Renal pelvis (tissue), 12 donors: ENCODE measurements at places on chromosomes 5 and 9. TPM values are rescaled to one million over a fixed set of nuclear protein-coding genes. Genes with fewer than 3 reads are reported as not detected.

DNA sequence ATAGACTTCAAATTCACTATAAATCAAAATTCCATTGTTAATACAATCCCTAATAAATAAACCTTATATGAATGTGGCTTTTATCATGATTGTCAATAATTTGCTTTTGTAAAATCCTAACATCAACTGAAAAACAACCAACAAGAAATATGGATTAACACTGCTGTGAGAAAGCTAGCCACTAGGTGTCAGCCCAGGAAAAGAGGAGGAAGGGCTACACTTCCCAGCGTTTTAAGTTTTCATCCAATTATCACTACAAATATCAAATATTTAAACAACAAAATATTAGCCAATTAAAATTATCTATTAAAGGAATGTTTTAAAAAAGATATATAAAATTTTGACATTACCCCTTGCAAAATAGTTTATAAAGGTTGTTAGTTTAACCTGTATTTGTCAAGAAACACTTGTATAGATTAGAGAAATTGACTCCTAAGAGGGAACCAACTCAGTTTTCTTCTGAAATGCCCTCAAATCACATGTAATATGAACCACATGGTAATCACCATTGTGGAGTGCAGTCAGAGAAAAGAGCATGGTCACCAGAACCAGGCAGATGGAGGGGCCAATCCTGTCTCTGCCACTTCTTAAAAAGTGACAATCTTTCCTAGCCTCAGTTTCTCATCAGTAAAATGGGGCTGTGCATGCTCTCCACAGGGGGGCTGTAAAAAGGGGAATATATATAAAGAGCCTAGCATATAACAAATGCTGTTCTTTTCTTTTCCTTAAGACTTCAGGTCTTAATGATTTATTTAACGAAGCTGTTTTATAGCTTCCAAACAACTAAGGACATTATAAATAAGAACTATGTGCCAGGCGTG is 188.2 kb downstream of the CRB2 start:
- DNase-seq: no peak

- DNase-seq: peak; percentile 41
Observed at GRCh38 chr9:35828716-35829083, at the start of gene FAM221B. TSS of gene FAM221B (minus strand) at chr9:35828732. CDS start at chr9:35826161, 2,571 bp downstream.

DNA sequence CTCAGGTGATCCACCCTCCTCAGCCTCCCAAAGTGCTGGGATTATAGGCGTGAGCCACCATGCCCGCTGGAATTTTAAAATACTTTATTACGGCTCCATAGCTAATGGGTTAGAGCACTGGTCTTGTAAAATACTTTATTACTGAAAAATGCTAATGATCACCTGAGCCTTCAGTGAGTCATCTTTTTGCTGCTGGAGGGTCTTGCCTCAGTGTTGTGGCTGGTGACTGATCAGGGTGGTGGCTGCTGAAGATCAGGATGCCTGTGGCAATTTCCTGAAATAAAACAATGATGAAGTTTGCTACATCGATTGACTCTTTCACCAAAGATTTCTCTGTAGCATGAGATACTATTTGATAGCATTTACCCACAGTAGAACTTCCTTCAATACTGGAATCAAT is 26.0 kb upstream of the GNE start:
- no peak for DNase-seq

- DNase-seq: no peak
Observed at GRCh38 chr9:124453586-124454191, 3.4 kb downstream of the ADGRD2 start.

GRCh38 chr5:18043344-18043743 is 409.1 kb downstream of the TAF11L14 start:
- DNase-seq: no peak

- no peak for DNase-seq
Observed at GRCh38 chr5:158074597-158074991, 215.6 kb upstream of the CLINT1 start.

DNA sequence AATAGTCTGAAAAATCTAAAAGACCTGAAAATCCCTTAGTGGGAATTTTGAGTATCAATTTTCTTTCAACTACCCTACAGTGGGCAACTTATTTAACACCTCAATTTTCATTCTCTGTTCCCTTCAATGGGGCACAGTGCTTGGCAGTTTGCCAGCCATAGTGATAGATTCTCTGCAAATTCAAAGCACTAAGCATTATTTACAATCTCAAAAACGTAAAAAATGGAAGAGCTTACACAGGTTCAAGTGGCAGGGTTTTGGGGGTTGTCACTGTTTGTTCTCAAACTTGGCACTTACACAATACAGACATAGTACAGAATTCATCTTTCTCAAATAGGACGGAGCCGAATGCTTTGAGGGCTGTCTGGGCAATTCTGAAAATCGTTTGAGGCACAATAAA is 515.0 kb downstream of the EFNA5 start:
- DNase-seq: no peak

GRCh38 chr5:110377943-110378342 is 348.5 kb downstream of the TMEM232 start:
- DNase-seq: no peak

GRCh38 chr9:126290871-126291270 is 35.8 kb upstream of the MVB12B start:
- DNase-seq: no peak

GRCh38 chr5:159642379-159642778 is 273.9 kb upstream of the ADRA1B start:
- no peak for DNase-seq

DNA sequence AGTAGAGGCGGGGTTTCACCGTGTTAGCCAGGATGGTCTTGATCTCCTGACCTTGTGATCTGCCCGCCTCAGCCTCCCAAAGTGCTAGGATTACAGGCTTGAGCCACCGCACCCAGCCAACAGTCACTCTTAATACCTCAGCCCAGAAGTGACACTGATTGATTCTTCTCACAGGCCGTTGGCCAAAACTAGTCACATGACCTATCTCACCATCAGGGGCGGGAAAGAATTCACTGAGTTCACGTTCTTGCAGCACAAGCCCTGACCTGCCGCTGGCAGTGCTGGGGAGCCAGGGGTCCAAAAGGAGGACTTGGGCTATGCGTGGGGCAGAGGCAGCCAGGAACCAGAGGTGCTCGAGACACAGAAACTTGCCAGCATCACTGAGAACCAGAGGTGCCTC is 55.0 kb upstream of the CPLX2 start:
- DNase-seq: no peak

DNA sequence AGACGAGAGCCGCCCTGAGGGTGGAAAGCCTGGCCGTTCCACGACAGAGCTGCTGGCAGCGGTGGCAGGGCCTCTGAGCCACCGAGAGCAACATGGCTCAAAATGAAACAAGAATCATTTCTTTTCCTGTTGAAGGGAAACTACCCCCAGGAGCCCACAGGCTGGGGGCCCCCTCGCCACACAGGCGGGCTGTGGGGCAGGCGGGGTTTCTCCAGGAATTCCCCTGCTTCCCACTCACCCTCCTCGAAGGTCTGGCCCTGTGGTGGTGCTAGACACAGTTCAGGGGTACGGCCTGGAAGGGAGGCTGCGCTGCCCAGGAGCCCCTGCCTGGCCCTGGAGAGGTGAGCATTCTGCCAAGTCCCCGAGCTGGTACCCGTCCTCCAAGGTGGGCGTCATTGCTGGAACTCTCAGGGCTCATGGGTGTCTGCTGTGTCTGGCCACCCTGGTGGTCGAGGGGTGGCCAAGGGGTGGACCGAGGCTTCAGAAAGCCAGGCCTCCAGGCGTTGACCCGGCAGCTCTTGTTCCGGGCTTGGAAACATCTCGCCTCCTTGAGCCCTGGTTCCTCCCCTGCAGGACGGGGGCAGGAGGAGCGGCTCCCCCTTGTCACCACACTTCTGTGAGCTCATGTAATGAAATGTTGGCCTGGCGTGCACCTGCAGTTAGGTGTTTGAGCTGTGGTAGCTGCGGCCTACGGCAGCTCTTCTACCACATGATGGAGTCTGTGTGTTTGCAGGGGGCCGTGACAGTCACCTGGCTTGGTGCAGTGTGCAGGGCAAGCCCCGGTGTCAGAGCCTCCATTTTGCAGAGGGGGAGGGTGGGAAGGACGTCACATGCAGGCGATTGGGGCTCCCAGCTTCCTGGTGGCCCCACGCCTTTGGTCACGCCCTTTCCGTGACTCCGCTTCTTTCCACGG is 65.3 kb downstream of the RXRA start:
- DNase-seq: no peak

DNA sequence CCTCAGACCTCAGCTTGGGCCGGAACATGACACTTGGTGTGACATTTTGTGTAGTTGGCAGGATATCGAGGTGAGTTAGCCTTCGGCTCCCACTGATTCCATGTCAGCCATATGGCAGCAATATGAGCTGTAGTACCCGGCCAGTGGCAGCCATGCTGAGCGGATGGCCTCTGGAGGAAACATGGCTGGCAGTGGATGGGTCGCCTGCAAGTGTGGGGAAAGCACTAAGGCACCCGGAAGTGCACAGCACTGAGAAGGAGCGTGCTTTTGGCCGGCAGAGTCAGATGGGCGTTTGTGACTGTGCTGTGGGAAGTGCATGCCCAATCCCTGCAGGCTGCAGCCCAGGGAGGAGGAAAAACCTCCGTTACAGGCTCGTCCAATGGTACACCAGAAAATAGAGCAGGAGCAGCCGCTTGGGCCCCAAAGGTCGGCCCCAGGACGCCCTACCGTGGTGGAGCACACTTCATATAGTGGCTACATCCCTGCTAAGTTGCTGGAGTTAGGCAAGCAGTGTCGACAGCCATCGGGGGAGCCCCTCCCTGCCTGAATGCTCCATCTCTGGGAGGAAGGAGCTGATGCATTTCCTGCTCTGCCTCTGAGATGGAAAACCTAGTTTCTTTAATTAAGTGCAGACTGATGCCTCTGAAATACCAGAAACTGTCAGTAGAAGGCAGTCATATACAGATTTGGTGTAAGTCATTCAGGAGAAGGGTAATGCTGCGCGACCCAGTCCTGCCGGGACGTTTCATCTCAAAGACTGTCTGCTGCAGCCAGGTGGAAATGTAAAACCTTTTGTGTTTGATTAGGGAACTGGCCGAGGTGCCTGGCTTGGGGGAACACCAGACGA is 2185.8 kb upstream of the ACO1 start:
- no peak for DNase-seq

GRCh38 chr5:77177576-77177975 is 32.9 kb upstream of the PDE8B start:
- DNase-seq: no peak

- DNase-seq: no peak
Observed at GRCh38 chr9:131624636-131625507, 79.5 kb downstream of the PRRT1B start.

- peak; percentile 49 for DNase-seq
Observed at GRCh38 chr9:106860721-106861639, 2.0 kb upstream of the ZNF462 start.

DNA sequence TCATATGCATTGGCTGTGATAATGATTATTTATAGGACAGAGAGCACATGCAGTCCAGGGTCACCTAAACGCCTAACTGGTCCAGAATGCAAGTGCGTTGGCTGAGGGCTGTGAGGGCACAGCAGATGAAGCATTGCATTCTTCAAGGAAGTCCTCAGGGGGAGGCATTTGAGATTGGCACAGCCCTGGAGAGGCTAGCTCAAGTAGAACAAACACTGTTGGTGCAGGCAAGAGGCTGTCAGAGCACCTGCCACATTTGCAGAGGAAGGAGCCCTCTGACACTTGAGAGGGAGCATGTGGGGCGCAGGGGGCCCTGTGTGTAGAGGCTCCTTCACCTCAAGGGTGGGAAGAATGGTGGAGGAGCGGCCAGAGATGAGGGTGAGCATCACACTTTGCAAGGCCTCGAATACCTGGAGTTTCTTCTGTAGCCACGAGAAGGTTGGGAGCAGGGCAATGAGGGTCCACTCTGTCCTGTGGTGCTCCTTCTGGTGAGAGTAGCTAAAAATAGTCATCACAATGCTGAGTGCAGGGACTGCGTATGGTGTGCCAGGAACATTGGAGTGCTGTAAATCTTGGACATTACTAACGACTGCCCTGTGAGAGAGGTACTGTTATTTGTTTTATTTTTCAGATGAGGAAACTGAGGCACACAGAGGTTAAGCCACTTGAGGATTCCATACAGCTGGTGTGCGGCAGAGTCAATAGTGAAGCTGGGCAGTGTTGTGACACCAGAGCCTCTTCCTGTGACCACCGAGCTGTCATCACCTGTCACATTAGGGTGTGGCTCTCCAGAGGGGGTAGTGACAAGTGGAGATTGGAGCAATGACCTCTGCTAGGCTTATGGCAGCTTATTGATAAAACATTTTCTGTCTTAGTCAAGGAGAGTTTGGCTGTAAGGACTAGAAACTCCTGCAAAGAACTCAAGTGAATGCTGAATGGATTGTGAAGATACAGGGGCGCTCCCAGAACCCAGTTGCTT is 100.2 kb downstream of the PIP5K1B start:
- no peak for DNase-seq

DNA sequence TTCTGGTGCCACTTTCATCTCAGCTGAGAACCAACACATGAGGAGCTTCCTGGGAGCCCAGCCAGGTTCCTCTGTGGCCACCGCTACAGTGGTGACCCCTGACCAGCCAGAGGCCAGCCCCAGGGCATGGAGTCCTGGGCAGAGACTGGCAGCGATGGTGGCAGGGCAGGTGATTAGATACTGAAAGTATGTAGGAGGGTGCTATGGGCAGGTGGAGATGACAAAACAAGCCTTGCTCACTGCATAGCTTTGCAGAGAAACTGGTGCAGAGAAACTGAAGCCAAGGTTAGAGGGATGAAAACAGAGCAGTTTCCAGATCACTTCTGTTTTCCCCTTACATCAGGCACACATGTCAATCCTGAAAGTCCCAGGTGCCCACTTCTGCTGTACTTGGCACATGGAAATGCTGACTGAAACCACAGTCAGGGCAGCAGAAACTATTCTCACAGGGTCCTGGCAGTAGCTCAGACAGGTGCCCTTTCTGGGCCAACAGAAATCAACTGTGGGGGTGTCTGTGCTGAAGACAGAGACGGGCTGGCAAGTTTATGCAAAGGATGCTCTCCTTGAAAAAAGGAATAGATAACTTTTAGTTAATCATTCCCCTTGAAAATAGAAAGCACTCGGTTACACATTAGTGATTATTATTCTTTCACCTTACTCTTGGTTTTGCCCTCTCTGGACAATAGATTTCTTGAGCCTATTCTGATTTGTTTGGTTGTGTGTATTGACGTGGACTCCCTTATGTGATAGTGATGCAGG is 90.3 kb downstream of the ANKRD55 start:
- DNase-seq: no peak

The TIFAB gene
- 0.16 TPM for polyA plus RNA-seq

The GRXCR2 gene
- polyA plus RNA-seq: not detected

The NR5A1 gene
- polyA plus RNA-seq: 0.34 TPM

The SPINK13 gene
- polyA plus RNA-seq: 0.91 TPM

The LCN1 gene
- polyA plus RNA-seq: not detected

The TMOD1 gene
- polyA plus RNA-seq: 1.9 TPM

The FOXD4 gene
- polyA plus RNA-seq: 0.42 TPM

The IFNA13 gene
- not detected for polyA plus RNA-seq

The GPX8 gene
- 70.1 TPM for polyA plus RNA-seq

The MARCOL gene
- not detected for polyA plus RNA-seq

The PCYOX1L gene
- polyA plus RNA-seq: 19.6 TPM

The MARVELD2 gene
- polyA plus RNA-seq: 33.7 TPM

The CDH6 gene
- polyA plus RNA-seq: 49.5 TPM
